Peyer's patch (tissue), 4 donors: ENCODE measurements at places on chromosomes 12 and 14.

DNA sequence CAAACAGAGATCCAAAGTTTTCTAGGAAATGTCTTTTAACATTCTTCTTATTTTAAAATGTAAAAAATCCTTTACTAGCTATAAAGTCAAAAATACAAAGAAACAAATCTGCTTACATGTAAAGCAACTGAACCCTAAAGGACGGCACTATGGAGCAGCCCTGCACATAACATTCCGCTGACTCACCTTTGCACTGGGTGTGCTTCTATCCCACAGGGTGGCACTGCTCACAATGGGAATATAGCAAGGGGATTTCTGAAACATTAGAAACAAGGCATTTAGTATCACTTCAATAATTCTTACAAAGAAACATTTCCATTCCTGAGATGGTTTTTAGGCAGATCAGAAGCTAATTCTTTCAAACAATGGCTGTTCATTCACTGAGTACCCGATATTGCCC lies 94.3 kb downstream of the C12orf42 start:
- no peaks in the 10 kb centered on the region for H3K27me3 ChIP-seq
- H3K36me3 ChIP-seq, result no peaks in the 10 kb centered on the region
- no peak overlapping the region for H3K4me3 ChIP-seq
- H3K4me1 ChIP-seq, result no peaks in the 10 kb centered on the region
- DNase-seq, result no peak

GRCh38 chr14:64701660-64702059 lies 2.6 kb upstream of the PLEKHG3 start:
- no peaks in the 10 kb centered on the region for H3K27me3 ChIP-seq
- H3K4me3 ChIP-seq, result no peak overlapping the region
- H3K27ac ChIP-seq, result no peak overlapping the region
- no peak for DNase-seq
- no peaks in the 10 kb centered on the region for H3K36me3 ChIP-seq

- no peaks in the 10 kb centered on the region for H3K36me3 ChIP-seq
- no peaks in the 10 kb centered on the region for H3K4me1 ChIP-seq
- H3K27me3 ChIP-seq, result no peaks in the 10 kb centered on the region
- no peak for DNase-seq
- H3K27ac ChIP-seq, result no peak overlapping the region
Observed at GRCh38 chr12:44677724-44678123, 198.4 kb downstream of the NELL2 start.

- H3K4me1 ChIP-seq, result no peaks in the 10 kb centered on the region
- H3K36me3 ChIP-seq, result no peaks in the 10 kb centered on the region
- no peaks in the 10 kb centered on the region for H3K27me3 ChIP-seq
- DNase-seq, result no peak
- no peak overlapping the region for H3K4me3 ChIP-seq
Observed at GRCh38 chr12:98446682-98447081, 68.7 kb upstream of the TMPO start.

- no peak overlapping the region for H3K27ac ChIP-seq
- no peak overlapping the region for H3K4me3 ChIP-seq
- H3K27me3 ChIP-seq, result no peaks in the 10 kb centered on the region
- H3K4me1 ChIP-seq, result no peaks in the 10 kb centered on the region
Observed at GRCh38 chr12:14995583-14996425, 23.0 kb downstream of the PDE6H start.

DNA sequence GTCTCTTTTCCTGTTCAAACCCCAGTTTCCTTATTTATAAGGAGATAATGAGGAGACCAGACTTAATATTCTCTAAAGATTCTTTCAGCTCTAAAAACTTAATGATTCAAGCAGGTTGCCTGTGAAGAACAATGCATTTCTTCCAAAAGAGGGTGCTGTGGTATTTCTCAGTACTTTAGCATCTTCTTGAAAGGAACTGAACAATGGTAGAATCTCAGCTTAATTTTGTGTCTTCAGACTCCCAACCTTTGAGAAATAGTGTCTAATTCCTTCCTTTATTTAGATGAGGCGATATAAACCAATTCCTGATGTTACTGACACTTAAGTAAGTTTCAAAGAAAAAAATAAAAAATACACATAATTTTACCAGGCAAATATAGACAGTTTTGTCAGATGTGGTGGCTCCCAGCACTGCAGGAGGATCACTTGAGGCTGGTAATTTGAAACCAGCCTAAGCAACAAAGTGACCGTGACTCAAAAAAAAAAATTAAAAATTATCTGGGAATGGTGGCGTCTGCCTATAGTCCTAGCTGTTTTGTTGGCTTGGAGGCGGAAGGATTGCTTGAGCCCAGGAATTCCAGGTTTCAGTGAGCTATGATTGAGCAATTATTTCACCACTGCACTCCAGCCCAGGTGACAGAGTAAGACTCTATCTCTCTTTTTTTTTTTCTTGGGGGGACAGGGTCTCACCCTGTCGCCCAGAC lies 76.9 kb upstream of the PSMA6 start:
- H3K4me3 ChIP-seq, result no peak overlapping the region
- no peaks in the 10 kb centered on the region for H3K27me3 ChIP-seq
- H3K36me3 ChIP-seq, result no peaks in the 10 kb centered on the region
- DNase-seq, result no peak
